ENCODE measurements at places on chromosomes 5 and 9.

DNA sequence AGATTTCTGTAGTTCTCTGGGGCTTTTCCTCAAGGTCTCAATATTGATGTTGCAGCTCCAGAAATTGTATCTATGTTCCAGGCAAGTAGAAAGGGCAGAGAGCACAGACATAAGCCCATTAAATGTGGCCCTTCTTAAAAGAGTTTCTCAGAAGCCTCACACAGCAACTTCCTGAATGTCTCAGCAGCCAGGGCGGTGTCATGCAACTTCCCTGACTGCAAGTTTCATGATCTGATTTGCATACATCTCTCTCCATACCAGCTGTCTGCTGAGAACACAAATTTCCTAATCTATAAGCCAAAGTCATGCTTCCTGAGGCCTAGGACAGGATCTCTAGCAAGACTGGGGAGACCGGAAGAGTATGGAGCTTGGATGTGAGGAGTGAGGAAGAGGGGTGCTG lies 13.0 kb downstream of the RGS7BP start:
- no peak for DNase-seq

- DNase-seq: no peak
Observed at GRCh38 chr9:20224756-20225155, 397.5 kb downstream of the MLLT3 start.

DNA sequence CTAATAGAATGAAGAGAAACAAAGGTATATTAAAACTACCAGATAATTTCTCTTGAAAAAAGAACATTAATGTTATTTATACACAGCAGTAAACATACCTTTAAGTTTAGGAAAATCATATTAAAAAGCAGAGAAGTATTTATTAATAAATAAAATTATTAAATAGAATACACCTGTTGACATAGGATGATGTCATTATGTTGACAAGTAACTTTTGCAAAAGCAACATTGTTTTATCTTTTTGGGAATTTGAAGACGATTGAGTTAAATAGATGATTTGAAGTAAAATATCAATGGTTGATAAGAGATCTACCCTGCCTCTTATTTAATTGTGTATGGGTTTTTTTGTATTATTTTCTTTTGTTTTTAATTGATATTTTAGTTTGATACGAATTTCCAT lies 711.1 kb upstream of the NUDT12 start:
- no peak for DNase-seq

GRCh38 chr5:38446029-38446522 lies 110.4 kb downstream of the LIFR start:
- no peak for DNase-seq

GRCh38 chr5:110899566-110900412 lies 161.0 kb downstream of the SLC25A46 start:
- no peak for DNase-seq

- no peak for DNase-seq
Observed at GRCh38 chr9:83109296-83109695, 46.4 kb upstream of the RASEF start.

DNA sequence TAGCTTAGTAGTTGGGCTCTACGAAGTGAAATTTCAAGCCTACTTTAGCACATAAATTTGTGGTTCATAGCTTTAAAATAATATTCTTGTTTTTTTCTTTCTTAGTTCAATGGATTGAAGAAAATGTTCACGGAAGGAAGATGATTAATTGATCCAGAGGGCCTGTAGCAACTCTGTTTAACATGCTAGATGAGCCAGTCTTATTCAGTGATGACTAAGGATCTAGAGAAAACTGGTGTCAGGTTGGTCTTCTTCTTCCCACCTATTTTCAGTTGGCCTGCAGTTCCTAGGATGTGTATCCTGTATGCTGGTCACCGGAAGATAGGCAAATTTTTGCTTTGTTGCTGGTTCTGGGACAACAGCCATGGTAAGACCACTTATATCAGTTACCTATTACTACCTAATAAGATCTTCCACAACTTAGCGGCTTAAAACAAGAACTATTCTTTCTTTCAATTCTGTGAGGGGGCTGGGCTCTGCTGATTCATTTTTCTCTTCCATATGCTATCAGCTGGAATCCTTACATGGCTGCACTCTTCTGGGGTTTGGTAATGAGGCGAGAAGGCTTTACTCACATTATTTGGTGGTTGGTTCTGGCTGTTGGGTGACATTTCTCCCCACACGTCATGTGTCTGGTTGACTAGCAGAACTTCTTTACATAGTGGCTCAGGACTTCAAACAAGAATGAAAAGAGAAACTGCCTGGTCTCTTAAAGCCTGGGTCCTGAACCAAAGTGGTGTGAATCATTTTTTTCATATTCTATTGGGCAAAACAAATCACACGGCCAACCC lies 182.7 kb upstream of the ACTBL2 start:
- no peak for DNase-seq
